ENCODE measurements at places on chromosomes 1 and 21.

DNA sequence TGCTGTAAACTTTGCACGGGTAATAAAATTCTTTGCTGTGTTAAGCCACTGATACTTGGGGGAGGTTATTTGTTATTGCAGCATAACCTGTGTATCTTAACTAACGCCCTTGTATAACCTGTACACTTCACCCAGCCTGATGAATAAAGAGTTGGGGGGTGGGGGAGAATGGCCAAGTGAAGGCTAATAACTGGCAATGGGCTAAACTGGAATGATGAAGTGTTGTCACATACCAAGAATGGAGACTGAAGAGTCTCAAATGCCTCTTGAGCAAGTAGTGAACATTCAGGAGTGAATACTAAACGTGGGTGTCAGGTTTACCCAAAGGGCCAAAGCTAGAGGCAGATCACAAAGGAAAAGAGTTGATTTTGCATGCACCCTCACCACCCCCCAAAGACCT lies 169.4 kb downstream of the C1orf94 start:
- DNase-seq = no peak

DNA sequence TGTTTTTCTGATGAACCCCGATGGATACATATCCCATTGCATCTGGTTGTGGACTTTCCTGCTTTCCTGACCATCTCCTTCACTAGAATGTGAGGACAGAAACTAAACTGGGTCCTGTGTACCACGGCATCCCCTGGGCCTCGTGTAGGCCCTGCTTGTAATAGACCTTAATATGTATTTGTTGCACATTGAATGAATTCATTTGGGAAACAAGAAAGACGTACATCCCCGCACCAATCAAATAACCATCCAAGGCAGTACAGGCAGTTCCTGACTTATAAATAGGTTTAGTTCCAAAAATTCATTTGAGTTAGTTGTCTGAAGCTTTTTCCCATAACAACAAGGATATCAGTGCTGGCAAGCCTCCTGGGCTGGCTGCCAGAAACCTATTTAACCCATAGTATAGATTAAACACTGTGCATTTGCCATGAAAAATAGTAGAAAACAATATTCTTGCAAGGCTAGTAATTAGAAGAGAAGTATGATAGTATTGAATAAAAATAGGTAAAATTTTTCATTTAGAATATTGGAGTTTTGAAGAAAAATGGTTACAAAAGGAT lies 81.8 kb upstream of the CD34 start:
- no peak for DNase-seq

DNA sequence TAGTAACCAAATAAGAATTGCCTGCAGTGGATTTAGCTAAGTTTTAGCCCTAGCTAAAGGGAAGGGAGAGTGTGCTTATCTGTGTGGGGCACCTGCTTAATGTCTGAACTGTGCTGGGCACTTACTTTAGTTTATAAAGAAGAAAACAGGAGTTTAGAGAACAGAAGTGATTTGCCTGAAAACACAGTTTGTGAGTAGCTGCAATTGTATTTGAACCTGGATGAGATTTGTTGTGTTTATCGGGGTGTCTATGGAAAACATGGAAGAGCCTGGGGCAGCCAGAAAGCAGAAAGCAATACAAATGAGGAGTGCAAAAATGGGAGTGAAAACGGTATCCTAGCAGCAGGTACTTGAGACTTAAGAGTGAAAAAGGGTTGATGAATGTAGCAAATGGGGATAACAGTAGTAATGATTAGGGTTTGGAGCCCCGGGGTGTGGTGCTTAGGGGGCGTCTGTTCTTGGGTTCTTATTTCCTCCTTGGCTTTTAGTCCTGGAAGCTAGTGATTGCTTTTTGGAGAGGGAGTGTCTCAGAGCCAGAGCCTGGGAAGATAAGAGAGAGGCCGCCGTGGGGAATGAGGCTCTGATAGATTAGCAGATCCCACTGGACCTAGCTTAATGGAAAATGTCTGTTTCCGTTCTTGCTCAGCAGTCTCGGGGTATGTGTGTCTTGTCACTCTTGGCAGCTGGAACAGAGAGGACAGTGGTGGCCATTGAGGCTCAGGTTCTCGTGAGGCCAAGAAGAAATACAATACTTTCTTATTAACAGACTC lies 5.6 kb downstream of the PRCC start:
- DNase-seq = no peak

GRCh38 chr21:44875316-44875700 lies 1.8 kb upstream of the PTTG1IP start:
- DNase-seq = no peak

DNA sequence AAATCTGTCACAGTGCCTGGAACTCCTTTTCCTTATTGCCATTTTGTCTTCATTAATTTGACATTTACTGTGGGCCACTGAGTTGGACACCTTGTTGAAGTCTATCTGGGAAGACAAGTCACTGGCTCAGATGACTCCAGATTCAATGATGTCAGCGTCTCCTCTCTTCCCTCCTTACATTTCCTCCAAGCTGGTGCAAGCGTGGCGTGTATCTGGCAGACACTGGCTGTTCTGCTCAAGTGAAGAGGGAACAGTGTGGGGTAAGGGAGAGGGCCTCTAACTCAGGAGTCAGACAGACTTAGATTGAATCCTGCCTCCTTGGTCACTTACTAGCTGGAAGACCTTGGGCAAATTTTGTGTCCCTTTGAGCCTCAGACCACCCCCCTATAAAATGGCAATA lies 8.7 kb upstream of the ZNF691 start:
- no peak for DNase-seq
